Chondrocyte (in vitro differentiated cells): ENCODE measurements at places on chromosomes 3 and 15. TPM values are rescaled to one million over a fixed set of nuclear protein-coding genes. Genes with fewer than 3 reads are reported as not detected.
A peak's percentile ranks its signal among the peaks of the same experiment; 100 is the strongest.

The PIERCE2 gene
- total RNA-seq = 2.7 to 3.8 TPM (median 3.1 TPM) in 3 replicates

The LRTM1 gene
- total RNA-seq = not detected in 3 replicates

The NOX5 gene
- total RNA-seq = not detected in 3 replicates

DNA sequence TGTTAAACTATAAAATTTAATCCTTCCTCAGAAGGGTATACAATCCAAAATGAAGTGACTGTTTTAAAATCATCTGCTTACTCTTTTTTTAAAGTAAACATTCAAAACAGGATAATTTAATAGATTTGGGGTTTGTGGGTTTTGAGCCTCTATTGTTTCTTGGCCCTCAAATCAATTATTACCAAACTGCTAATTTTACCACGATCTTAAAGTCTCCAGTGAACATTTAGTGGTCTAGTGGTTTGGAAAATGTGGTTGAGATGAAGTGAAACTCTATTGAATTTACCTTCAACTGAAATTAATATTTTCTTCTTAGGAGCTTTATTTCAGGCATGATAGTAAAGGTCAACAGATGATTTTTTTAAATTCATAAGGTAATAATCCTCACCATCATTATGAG lies 11.2 kb upstream of the ATP11B start:
- H3K27ac ChIP-seq = no peak overlapping the region
- H3K27me3 ChIP-seq = no peaks in the 10 kb centered on the region
- no peak for DNase-seq
- no peaks in the 10 kb centered on the region for H3K36me3 ChIP-seq
- H3K4me3 ChIP-seq = no peak overlapping the region

DNA sequence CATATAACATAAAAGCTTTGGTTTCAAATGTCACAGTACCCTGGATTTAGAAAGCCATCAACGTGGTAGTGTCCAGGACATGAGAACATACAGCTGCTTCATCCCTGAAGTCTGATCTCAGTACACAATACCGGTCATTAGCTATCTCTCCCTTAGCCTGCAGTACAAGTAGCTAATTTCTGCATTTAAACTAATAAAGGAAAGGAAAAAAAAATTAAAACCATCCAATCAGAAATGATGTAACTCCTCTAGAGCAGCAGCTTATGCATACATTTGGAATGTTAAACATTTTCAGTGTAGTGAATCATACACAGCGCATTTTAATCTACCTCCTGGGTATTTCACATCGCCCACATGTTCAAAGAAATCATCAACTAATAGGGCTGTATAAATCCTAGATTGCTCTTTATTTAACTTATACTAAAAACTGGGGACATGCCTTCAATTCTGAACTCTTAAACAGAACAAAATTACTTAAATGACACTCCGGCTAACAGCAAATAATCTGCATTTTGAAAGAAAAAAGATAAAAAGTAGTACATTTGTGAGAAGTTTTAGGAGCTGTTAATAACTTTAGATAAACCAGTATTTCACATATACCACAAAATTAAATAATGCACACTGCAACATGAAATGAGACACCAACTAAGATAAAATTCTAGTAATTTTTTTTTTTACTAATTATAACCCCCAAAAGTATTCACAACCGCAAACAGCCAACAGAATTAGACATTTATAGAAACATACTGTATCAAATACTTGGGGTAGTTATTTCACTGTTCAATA lies 3.7 kb downstream of the IGF2BP2 start:
- DNase-seq = no peak
- peak overlapping the region; percentile 88 for H3K27ac ChIP-seq
- peak overlapping the region; percentile 58 for H3K4me3 ChIP-seq
- H3K27me3 ChIP-seq = no peaks in the 10 kb centered on the region
- no peaks in the 10 kb centered on the region for H3K36me3 ChIP-seq

DNA sequence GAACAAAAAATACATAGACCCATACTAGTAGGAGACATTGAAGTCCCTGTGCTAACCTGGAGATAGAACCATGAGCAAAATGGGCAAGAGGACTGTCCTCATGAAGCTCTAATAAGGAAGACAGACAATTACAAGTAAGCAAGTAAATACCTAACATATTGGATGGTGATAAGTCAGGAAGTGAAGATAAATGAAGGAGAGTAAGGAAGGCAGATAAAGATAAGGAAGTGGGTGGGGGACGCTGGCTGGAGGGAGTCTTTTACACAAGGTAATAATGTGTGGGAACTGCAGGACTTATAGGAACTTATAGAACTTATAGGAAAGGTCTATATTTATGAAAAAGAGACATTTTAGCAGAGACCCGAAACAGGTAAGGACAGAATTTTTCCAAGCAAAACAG lies 148.9 kb upstream of the ABI3BP start:
- no peak for DNase-seq
- H3K4me1 ChIP-seq = peaks cover 18% of the 10 kb centered on the region
- H3K36me3 ChIP-seq = no peaks in the 10 kb centered on the region

GRCh38 chr3:160257606-160258005 lies 32.4 kb downstream of the C3orf80 start:
- peaks cover 7% of the 10 kb centered on the region for H3K36me3 ChIP-seq
- peaks cover 5% of the 10 kb centered on the region for H3K4me1 ChIP-seq
- no peak for DNase-seq
- H3K27me3 ChIP-seq = no peaks in the 10 kb centered on the region
- no peak overlapping the region for H3K27ac ChIP-seq
